ENCODE measurements at places on chromosomes 11 and 22.

DNA sequence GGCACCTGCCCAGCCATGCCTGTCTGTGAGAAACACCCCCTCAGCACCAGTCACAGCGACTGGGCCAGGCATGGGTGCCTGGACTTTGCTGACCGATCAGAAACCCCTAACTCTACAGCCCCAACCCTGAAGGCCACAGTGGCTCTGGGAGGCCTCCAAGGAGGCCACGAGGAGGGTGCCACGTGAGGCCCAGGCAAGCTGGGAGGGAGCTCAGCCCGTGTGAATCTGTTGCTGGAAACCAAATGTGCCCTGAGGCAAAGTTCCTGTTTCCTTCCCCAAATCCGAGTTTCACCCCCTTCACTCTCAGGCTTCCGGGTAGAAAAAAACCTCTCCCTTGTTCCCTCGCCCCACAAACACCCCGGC lies 1.3 kb downstream of the UNC93B1 start:
- DNase-seq: no peak

GRCh38 chr11:60485987-60486386 lies 6.6 kb upstream of the MS4A12 start:
- peak; percentile 4 for DNase-seq

DNA sequence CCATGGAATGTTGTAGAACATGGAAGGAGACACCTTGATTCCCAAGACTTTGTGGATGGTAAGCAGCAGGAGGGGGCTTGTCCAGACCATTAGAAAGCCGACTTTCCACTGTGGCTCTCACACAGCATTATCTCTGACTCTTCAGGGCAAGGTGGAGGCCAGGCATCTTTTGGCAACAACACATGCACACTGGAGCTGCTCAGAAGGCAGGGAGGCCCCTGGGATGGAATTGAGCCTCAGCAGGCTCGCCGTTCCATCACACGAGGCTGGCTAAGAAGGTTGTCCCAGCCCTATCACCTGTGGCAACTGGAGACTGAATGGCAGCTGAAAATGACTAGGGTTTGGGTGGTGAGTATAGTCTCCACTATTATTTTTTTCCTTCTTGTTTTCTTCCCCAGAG lies 76.3 kb upstream of the TMEM45B start:
- DNase-seq: no peak

DNA sequence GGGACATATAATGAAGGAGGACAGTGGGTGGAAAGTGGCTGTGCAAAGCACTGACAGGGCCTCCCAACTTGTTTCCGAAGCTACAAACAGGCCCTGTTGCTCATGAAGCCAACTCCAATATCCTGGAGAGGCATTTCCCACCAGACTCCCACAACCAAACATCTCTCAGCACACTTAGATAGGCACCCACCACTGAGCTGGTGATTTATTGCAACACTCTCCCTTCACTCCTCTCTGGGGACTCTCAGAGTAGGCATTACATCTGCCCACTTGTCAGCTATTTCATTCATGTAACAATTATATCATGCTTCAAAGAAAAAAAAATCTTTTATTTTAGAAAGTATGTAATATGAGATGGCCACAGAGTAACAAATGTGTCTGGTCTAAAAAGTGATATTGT lies 32.1 kb upstream of the PPP2R1B start:
- DNase-seq: no peak

GRCh38 chr22:41517172-41518047 lies 26.9 kb downstream of the POLR3H start:
- peak; percentile 56 for DNase-seq

GRCh38 chr22:16804882-16805281 lies 20.3 kb downstream of the XKR3 start:
- DNase-seq: no peak

Measured in stimulated activated CD4-positive, alpha-beta T cell treated with anti-CD3 and anti-CD28 coated beads, Interleukin-2, amount 100 ng/mL, for 24 hours (primary cell).